NCI-H446 (cell line): ENCODE measurements at places on chromosomes 7 and 10.

- no peak for DNase-seq
These were observed 730.5 kb downstream of the ZWINT start for GRCh38 chr10:55630491-55631056.

DNA sequence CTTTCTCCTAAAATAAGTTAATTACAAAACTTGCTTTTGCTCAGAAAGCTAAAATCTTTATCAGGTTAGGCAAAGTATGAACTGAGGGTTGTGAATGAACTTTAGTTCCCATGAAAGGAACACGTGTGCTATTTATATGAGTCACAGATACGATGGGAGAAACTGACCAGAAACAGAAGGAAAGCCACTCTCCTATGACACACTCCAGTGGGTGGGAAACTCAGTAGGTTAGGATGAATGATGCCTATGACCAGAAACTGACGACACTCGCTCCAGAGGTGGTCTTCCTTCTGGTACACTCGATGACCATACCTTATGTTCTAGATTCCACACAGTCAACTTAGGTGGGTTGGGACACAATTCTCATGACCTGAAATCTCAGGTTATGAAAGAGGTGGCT lies 215.7 kb upstream of the INHBA start:
- no peak for DNase-seq

GRCh38 chr7:74334030-74334429 lies 44.8 kb downstream of the CLIP2 start:
- DNase-seq, result no peak

- DNase-seq, result peak; percentile 5
These were observed 162.3 kb downstream of the ITGB1 start for GRCh38 chr10:32795598-32796183.

DNA sequence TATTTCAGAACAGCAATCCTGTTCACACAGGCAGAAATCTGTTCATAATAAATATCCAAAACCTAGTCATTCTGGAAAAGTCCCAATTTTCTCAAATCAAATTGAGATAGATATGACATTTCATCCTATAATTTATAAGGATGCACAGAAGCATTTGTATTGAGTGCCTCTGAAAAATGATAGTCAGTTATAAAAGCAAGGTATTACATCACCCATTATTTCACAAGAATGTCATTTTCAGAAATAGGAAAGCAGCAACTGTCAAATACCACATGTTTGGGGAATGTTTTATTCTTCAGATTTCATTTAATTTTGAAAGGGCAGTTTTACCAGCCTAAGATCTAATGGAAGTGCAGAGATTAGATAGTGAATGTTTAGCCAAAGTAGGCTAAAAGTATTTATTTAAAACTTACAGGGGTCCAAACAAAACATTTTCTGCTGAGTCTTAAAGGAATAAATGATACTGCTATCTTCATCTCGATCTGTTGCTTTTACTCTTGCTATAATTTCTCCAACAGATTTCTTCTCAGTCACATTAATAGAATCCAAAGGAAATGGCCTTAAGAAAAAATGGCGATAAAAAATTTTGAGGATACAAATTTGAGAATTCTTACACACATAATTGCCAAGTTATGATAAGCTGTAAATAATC lies 185.8 kb downstream of the HGF start:
- DNase-seq, result no peak

GRCh38 chr7:107210400-107210799 lies 41.6 kb downstream of the HBP1 start:
- DNase-seq, result no peak

DNA sequence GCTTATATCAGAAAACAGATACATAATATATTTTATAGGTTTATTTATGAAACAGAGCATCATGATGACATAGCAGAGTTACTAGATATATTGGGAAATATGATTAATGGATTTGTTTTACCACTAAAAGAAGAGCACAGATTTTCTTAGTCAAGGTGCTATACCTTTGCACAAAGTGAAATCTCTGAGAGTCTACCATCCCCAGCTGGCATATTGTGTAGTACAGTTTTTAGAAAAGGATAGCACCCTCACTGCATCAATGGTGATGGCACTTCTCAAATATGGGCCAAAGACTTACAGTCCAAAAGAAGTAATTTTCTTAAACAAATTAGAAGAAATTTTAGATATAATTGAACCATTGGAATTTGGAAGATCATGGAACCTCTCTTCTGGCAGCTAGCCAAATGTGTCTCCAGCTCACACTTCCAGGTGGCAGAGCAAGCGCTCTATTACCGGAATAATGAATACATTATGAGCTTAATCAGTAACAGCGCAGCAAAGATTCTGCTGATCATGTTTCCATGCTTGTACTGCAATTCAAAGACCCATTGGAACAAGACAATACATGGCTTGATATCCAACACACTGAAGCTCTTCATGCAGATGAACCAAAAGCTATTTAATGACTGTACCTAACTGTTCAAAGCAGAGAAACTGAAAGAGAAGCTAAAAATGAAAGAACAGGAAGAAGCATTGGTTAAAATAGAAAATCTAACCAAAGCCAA lies 21.9 kb upstream of the CREB3L2 start:
- DNase-seq, result no peak

DNA sequence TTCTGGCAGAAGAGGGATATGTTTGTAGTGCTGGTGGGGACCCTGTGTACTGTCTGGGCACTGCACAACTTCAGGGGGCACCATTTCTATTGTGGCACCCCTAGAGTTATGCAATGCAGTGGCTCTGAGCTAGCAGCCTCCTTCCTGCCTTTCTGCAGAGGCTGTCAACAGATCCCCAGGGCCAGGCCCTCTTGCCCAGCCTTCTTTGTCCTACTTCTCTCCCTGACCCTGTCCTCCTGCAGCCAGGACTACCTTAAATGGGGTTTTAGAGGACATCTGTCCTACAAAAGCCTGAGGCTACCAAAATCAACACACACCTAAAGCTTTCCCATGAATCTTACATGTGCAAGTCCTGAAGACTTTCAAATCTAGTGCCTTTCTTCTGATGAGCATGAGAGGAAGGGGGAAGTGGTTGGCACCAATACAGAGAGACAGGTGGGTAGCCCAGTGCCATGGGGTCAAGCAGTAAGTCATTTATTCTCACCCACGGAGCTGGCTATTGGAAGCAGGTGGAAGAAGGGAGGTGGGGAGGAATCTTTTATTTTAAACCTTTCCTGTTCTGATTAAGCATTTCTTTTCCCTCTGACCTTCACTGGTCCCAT lies 2.4 kb downstream of the SPOCK2 start:
- DNase-seq, result no peak

- no peak for DNase-seq
These were observed 219.7 kb downstream of the CREB5 start for GRCh38 chr7:28631995-28632394.

GRCh38 chr7:70114806-70115205 lies 516.5 kb downstream of the AUTS2 start:
- DNase-seq, result no peak

- DNase-seq, result no peak
These were observed 8.5 kb upstream of the JAKMIP3 start for GRCh38 chr10:132057191-132057681.

- DNase-seq, result no peak
These were observed 35.0 kb downstream of the CCDC146 start for GRCh38 chr7:77157446-77157845.

- no peak for DNase-seq
These were observed 9.3 kb upstream of the NRBF2 start for GRCh38 chr10:63123727-63124362.

- peak; percentile 35 for DNase-seq
These were observed 945 bp upstream of the RHEB start for GRCh38 chr7:151520419-151521261.

GRCh38 chr7:121599887-121600286 lies 203.8 kb upstream of the FAM3C start:
- DNase-seq, result no peak

DNA sequence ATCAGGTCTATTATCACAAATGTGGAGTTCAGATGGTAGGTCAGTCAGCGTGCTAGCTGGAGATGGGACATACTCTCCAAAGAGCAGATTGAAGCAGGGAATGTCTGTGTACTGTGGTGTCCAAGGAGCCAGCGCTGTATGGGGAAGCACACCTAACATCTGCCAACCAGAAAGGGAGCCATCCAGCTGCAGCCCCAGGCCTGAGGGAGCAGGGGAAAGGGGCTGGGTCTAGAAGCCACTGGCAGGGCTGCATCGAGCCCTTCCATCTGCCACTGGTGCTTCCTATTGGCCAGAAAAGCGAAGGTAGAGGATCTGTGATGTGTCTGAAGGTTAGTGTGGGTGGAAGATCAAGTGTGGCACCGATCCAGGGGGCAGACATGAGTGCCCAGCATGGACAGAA lies 8.0 kb upstream of the RAMP3 start:
- DNase-seq, result no peak

GRCh38 chr7:50397971-50398324 lies 52.2 kb downstream of the FIGNL1 start:
- DNase-seq, result no peak

DNA sequence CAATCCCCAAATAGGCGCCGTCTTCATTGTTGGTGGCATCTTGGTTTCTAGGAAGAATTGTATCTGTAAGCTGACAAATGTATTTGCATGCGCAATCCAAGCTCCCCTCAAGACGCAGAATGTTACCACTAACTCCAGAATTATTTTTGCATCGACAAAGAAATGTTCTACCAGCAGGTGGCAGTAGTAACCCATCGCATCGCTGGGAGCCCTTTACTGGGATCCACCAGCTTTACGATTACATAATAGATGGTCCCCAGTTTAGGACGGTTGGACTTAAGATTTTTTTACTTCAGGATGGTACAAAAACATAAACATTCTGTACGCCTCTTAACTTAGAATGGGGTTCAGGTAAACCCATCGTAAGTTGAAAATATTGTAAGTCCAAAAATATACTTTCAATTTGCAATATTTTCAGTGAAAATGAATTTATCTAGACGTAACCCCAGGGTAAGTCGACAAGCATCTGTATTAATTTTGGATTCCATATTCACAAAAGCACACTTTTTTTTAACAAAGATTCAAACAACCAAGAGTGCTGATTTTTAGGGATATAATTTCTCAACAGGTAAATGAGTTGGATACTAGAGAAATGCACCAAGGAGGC lies 114.0 kb upstream of the COBL start:
- DNase-seq, result peak; percentile 77

GRCh38 chr10:14379556-14380280 lies 49.0 kb upstream of the FRMD4A start:
- DNase-seq, result no peak

DNA sequence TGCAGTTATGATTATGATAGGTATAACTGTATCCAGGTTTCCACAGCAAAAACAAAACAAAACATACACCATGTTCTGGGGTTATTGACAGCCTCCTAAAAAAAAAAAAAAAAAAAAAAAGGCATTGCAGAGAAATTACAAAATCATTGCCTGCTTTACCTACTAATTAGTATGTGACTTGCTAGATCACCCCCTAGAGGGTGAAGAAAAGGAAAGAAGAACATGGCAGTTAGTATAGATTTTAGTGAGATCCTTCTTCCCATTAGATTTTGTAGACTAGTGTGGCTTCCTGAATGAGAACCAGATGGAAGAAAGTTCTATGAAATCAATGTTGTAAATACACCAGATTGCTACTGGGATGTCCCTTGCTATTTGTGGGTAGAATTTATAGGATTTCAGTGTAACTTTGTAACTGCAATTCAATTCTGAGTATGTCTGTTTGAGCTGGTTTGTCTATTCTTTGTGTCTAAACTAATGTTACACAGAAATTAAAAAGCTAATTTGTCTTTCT lies 24.0 kb upstream of the AGBL3 start:
- no peak for DNase-seq

DNA sequence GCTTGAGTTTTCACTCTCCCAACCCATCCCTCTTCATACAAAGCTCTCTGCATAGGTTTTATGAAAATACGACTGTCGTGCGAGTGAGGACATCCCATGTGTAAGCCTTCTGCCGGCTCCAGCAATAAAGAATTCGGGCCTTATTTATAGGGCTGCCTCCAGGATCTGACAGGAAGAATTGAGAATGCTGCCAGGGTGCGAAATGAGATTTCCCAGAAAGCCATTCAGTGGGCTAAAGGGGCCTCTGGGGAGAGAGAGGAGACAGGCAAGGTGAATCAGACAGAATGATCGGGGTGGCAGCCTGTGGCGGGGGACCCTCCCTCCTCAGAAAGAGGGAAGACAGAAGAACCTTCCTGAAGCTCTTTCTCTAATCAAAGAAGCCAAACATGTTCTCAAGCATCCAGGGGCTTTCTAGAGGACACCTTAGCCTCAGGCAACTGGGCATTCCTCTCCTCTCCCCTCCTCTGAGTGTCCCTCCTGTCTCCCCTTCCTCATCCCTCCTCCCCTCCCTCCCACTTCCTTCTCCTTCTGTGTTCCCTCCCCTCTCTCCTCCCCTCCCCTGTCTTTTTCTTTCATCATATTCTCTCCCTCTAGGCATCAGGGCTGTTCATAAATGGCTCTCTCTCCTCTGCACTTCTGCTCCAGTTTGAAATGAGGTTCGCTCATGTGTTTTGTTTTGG lies 410.9 kb downstream of the TYW1 start:
- DNase-seq, result no peak

- no peak for DNase-seq
These were observed 27.5 kb upstream of the PURB start for GRCh38 chr7:44912775-44913347.

DNA sequence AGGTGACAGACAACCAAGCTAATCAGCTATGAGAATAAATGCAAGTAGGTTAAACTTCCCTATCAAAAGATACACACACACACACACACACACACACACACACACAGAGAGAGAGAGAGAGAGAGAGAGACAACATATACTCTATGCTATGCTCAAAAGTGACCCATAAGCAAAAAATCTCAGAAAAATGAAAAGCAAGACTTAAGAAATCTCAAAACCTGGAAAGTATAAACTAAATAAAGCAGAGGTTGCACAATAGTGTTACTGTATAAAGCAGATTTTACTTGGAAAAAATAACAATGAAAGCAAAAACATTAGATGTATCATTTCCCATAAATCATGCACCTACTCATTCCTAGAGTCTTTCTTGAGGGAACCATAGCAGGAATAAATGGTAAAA lies 221.5 kb downstream of the INHBA start:
- no peak for DNase-seq

DNA sequence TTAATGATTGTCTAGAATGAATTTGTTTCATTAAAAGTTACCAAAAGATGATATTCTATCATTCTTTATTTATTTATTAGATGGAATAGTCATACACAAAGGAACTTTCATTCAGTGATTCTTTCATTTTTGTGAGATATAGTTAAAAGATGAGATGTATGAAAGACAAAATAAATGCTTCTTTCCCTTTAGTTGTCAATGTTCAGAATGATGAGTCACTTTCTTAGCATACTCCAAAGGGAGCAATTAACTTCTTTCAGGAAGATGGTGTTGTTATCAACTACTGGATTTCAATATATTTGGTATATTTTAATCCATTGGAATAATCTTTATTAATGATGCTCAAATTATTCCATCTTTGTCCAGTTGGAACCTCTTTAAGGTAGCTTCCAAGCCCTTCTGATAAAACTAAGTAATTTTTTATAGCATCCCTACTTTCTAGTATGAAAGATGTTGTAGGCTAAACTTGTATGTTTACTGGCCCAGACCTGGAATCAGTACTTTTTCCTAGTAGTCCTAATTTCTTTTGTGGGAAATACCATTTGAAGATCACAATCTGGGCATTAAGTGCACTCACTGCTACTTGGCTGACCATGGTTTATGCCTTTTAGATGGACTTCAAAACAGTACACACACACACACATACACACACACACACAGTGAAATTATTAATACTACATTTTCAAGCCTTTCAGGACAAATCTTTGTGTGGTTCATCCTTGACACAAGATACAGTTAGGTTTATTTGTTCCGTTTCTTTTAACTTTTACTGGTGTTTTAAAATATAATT lies 2.5 kb downstream of the GIMAP7 start:
- DNase-seq, result no peak
